Immature natural killer cell (primary cell): ENCODE measurements at places on chromosomes 4 and X. TPM values are rescaled to one million over a fixed set of nuclear protein-coding genes. Genes with fewer than 3 reads are reported as not detected.

FAM156A gene
- 4.6 TPM for polyA plus RNA-seq

TMEM271 gene
- not detected for polyA plus RNA-seq

CT45A9 gene
- not detected for polyA plus RNA-seq

PDGFC gene
- polyA plus RNA-seq: 0.09 TPM

USP26 gene
- polyA plus RNA-seq: not detected

MMAA gene
- 5.4 TPM for polyA plus RNA-seq

TAPT1 gene
- 17.9 TPM for polyA plus RNA-seq

GYG2 gene
- polyA plus RNA-seq: not detected

ADAMTS3 gene
- polyA plus RNA-seq: not detected

PRR32 gene
- not detected for polyA plus RNA-seq

MAGEB17 gene
- polyA plus RNA-seq: not detected

SPANXN4 gene
- not detected for polyA plus RNA-seq

CXCL6 gene
- polyA plus RNA-seq: not detected

SSX3 gene
- polyA plus RNA-seq: not detected

DDIT4L gene
- polyA plus RNA-seq: not detected

TENM3 gene
- not detected for polyA plus RNA-seq

DGKQ gene
- polyA plus RNA-seq: 12.1 TPM

ETDA gene
- polyA plus RNA-seq: not detected

GPR50 gene
- not detected for polyA plus RNA-seq

PCDH7 gene
- polyA plus RNA-seq: not detected

MGAT4D gene
- not detected for polyA plus RNA-seq

TEX13B gene
- polyA plus RNA-seq: not detected

SUPT20HL2 gene
- polyA plus RNA-seq: not detected

CT45A5 gene
- not detected for polyA plus RNA-seq

CHRDL1 gene
- polyA plus RNA-seq: not detected

ZFP92 gene
- polyA plus RNA-seq: not detected

NPY2R gene
- not detected for polyA plus RNA-seq

DRD5 gene
- polyA plus RNA-seq: not detected

MGARP gene
- not detected for polyA plus RNA-seq

SATL1 gene
- not detected for polyA plus RNA-seq

ZAR1 gene
- polyA plus RNA-seq: not detected

RGN gene
- polyA plus RNA-seq: not detected

TEX13C gene
- not detected for polyA plus RNA-seq

FDCSP gene
- not detected for polyA plus RNA-seq

PAGE2 gene
- polyA plus RNA-seq: not detected

UGT2B17 gene
- not detected for polyA plus RNA-seq

BMP15 gene
- not detected for polyA plus RNA-seq

HPGDS gene
- not detected for polyA plus RNA-seq

JADE3 gene
- not detected for polyA plus RNA-seq

SEPTIN6 gene
- polyA plus RNA-seq: 244 TPM

NPNT gene
- not detected for polyA plus RNA-seq

FAM47A gene
- polyA plus RNA-seq: not detected

C4orf50 gene
- not detected for polyA plus RNA-seq

LNX1 gene
- 0.06 TPM for polyA plus RNA-seq

PHEX gene
- not detected for polyA plus RNA-seq

PAK3 gene
- not detected for polyA plus RNA-seq

NOX1 gene
- not detected for polyA plus RNA-seq

EBP gene
- polyA plus RNA-seq: 314 TPM

PPP2R3B gene
- 4.2 TPM for polyA plus RNA-seq

SH3D19 gene
- polyA plus RNA-seq: not detected

PPP4R3C gene
- polyA plus RNA-seq: not detected

AMBN gene
- not detected for polyA plus RNA-seq

RHOXF2 gene
- polyA plus RNA-seq: 0.12 TPM

MND1 gene
- polyA plus RNA-seq: 0.67 TPM
